Ovary (tissue), 10 donors: ENCODE measurements at places on chromosomes 3 and 15. TPM values are rescaled to one million over a fixed set of nuclear protein-coding genes. Genes with fewer than 3 reads are reported as not detected.

- no peak for DNase-seq
- no peaks in the 10 kb centered on the region for H3K27me3 ChIP-seq
- H3K4me3 ChIP-seq, result no peak overlapping the region
- H3K36me3 ChIP-seq, result no peaks in the 10 kb centered on the region
Observed at GRCh38 chr3:159532577-159532976, 456.1 kb upstream of the IL12A start.

DNA sequence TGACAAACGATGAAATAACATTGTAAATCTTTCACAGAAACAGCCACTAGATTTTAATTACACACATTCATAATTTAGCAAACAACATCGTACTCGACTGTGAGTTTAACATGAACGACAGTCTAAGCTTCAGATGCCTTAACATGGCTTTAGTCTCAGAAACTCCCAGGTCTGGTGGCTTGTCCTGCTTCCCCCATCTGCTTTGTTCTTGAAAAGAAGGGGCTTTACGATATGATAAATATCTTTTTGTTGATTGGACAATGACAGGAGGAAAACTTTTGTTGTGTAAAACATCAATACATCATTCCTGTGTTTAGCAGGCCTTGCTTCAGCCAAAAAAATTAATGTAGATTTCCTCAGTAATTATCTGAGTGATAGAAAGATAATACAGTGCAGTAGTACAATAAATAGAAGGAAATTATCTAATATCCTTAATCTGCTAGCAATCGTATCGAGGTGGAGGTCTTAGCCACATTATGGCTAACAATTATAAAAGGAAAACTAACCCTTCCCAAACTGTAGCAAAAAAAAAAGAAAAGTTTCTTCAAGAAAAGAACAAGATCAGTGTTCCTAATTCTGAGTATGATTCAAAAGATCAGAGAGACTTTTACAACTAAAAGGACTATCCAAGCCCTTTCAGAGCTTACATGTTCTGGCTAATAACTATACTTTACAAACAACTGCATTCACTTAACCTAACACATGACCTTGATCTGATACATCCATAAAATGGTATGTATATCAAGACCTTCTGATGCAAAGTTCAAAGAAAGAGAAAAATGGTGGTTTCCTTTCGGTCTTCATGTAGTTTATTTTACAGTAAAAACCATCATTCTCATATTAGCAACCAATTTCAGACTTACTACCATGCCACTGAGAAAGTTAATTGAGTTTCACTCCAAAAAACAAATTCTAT, 535.7 kb downstream of the FOXP1 start:
- H3K36me3 ChIP-seq, result no peaks in the 10 kb centered on the region
- no peaks in the 10 kb centered on the region for H3K27me3 ChIP-seq
- peaks cover 17% of the 10 kb centered on the region for H3K4me1 ChIP-seq
- no peak overlapping the region for H3K4me3 ChIP-seq
- no peak overlapping the region for H3K27ac ChIP-seq

The SCAMP5 gene
- 10.1 TPM for total RNA-seq

- H3K36me3 ChIP-seq, result no peaks in the 10 kb centered on the region
- no peak overlapping the region for H3K27ac ChIP-seq
- no peaks in the 10 kb centered on the region for H3K4me1 ChIP-seq
- no peak overlapping the region for H3K4me3 ChIP-seq
- no peaks in the 10 kb centered on the region for H3K27me3 ChIP-seq
Observed at GRCh38 chr3:8650583-8651416, 6.2 kb upstream of the SSUH2 start.

DNA sequence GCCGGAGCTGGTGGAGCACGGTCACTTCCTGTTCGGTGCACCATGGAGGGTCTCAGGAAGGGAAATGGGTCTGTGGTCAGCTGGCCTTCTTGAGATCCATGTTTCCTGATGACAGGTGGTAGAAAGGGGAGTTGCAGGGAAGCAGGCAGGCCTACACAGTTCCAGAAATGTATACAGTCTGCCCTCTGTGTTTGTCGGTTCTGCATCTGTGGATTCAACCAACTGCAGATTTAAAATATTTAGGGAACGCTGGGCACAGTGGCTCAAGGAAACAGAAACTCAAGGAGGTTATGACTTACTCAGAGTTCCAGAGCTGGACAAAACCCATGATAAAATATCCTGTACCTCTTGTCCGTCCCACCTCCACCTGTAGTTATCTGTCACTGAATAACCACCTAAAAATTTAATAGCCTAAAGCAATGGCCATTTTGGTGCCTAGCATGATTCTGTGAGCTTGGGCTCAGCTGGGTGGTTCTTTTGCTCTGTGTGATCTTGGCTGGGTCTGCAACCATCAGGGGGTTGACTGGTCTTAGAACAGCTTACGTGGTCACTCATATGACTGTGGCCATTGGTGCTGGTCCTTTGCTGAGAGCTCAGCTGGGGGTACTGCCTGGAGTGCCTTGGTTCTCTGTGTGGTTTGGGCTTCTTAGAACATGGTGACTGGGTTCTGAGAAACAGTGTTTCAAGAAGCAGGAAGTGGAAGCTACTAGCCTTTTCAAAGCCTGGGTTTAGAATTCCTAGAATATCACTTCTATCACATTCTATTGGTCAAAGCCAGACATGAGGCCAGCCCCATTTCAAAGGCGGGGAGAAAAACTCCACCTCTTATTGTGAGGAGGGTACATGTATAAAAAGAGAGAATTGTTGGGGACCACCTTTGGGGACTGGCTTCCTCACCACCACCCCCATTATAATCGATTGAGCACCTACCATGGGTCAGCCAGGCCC, 239.7 kb upstream of the BHLHE40 start:
- no peak for DNase-seq
- H3K36me3 ChIP-seq, result no peaks in the 10 kb centered on the region
- H3K27ac ChIP-seq, result peak overlapping the region; percentile 93
- peaks cover 13% of the 10 kb centered on the region for H3K4me1 ChIP-seq
- no peak overlapping the region for H3K4me3 ChIP-seq

GRCh38 chr3:116037954-116038911, 407.1 kb downstream of the LSAMP start:
- H3K4me3 ChIP-seq, result no peak overlapping the region
- no peaks in the 10 kb centered on the region for H3K36me3 ChIP-seq
- no peak overlapping the region for H3K27ac ChIP-seq

The PLA2G4E gene
- 0.11 TPM for total RNA-seq

DNA sequence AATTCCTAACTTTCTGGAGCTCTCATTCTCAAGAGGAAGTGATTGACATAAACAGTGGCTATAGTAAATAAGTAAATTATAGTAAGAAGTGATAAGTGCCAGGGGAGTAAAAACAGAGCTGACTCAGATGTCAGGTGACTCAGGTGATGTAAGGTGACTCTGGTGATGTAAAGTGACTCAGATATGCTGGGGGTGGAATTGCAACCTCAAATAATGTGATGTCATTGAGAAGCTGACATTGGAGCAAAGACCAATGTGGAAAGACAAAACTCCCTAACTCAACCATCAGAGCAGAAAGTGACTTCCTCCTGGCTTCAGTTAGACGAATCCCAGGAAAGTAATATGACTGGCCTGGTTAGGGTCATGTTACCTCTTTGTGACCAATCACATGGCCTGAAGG, 144.2 kb upstream of the SNTN start:
- DNase-seq, result no peak
- no peaks in the 10 kb centered on the region for H3K27me3 ChIP-seq
- no peaks in the 10 kb centered on the region for H3K36me3 ChIP-seq

DNA sequence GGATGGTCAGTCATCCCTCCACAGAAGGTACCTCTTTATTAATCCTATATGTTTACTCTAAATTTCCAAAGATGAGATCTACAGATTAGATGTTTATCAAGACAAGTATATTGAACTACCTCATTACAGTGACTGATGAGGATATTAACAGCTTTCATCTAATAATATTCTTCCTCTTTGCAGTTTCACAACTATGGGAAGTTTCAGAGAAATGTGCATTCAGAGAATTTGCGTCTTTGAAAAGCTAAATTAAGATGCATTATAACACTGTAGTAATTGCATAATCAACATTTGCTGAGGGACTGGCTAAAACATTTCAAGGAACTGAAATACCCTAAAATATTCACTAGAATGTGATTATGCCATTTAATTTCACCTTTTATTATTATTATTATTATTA, 46.7 kb downstream of the MCF2L2 start:
- DNase-seq, result no peak
- no peak overlapping the region for H3K4me3 ChIP-seq
- no peaks in the 10 kb centered on the region for H3K4me1 ChIP-seq

The C3orf49 gene
- total RNA-seq, result not detected
